ENCODE measurements at places on chromosomes 3 and 15.

- no peak for DNase-seq
Observed at GRCh38 chr3:168517249-168518071, 421.7 kb upstream of the GOLIM4 start.

DNA sequence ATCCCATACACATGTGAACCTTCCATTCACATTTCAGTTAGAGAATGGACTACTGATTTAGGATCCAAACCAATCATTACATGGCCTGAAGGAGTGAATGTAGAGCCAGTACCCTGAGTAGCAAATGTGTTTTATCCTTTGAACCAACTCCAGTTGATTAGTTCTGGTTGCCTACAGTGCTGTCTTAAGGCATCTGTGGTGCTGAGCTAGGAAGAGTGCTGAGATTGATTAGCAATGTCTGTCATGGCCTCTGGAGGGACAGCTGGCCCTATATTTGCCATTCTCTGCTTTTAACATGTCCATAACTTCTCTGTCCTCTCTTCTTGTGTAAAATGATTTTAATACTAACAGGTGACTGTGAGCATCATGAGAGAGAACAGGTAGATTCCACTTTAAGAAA lies 11.1 kb downstream of the LRTM1 start:
- DNase-seq, result no peak

- no peak for DNase-seq
Observed at GRCh38 chr3:97481416-97481815, 283.1 kb upstream of the ARL6 start.

GRCh38 chr3:43073836-43074220 lies 32.1 kb downstream of the POMGNT2 start:
- DNase-seq, result no peak

DNA sequence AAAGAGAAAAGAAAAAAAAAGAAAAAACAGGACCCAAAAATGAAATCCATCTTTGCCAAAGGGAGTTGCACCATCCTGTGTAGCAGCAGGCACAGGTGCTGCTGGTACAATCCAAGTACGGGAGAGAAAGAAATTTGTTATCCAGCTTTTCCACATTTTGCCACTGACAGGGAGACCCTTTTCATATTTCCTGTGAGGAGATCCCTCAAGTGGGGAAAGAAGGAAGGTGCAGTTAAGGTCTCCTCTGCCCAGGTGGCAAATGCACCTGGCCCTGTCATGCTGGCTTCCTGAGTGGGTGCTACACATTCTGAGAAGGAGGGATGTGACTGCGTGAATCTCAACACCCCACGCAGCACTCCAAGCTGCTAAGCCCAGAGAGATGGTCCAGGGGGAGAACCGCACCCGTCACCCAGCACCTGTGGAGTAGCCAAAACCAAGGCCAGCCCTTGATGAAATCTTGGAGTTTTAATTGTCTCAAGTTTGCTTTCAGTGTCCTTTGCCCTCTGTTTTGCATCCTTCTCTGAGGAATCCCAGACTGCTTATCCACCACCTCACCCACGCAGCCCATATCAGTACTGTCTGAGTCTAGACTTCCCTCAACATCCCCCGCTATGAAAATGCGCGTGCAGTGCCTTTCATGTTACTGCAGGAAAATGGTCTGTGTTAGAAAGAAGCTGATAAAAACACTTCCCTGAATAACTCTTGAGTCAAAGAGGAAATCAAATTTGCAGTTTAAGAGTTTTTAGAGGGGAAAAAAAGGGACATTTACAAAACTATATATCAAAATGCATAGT lies 141.9 kb upstream of the THBS1 start:
- DNase-seq, result no peak

- no peak for DNase-seq
Observed at GRCh38 chr3:42670051-42670576, 15.2 kb upstream of the KLHL40 start.

DNA sequence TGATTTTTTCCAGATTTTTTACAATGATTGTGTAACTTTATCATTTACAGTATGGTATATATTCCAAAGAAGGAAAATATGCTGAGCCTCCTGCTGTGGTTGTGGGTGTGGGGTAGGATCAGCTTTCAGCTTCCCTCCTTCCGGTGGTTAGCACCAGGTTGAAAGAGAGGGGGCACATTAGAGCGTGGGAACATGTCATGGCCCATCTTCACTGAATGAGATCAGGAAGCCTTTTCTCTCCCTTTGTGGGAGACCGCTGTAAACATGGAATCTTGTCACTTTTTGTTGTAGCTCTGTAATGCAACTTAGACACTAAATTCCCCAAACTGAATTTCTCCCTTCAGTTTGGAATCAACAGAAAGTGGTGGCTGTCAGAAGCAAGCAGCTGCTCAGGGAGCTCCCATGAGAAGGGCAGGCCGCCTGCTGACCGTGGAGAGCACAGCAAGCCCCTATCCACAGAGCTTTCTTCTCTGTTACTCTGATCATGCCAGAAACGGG lies 86.7 kb upstream of the LIMD1 start:
- DNase-seq, result no peak

GRCh38 chr3:143222981-143223380 lies 103.4 kb downstream of the CHST2 start:
- DNase-seq, result no peak

- no peak for DNase-seq
Observed at GRCh38 chr15:25236143-25236860, 202.5 kb downstream of the UBE3A start.

DNA sequence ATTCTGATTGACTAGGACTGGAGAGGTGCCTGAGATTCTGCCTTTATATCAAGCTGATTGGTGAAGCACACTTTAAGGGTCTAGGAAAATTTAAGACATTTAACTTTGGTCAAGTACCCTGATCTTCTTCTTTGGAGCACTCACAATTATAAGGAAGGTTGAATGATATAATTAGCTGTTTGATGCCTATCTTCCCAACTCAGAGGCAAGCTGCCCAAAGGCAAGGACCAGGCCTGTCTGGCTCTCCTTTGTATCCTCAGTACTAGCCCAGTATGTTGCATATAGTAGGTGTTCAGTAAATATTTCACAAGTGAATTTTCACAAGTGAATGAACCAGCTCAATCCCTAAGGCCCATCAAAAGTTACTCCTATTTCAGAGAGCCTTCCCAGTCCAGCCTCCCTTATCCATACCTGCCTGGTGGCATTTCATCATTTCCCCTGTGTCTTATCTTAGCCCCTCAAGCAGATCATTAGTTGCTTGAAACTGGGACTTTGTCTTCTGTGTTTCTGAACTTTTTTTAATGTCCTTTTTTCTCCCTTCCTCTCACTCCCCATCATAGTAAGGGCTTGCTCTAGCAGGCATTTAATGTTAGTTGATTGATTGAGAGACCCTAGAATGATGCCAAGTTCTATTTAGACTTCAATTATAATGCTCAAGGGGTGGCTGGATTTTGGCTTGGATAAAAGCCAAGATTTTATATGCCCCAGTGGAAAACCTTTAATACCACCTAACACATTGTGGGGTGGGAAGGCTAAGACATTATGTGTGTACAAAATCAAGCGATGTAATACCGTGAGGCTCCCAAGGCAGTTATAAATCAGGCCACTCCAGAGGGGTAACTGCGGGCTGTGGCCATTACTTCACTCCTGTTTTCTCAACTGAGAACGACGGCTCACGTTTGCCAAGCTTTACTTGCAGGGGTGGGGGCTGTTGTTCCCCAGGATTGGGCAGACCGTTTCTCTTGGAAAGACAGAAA lies 43.2 kb upstream of the BOC start:
- no peak for DNase-seq

Measured in KG1 (cell line).